ENCODE measurements at places on chromosomes 12 and 14. TPM values are rescaled to one million over a fixed set of nuclear protein-coding genes. Genes with fewer than 3 reads are reported as not detected.

DNA sequence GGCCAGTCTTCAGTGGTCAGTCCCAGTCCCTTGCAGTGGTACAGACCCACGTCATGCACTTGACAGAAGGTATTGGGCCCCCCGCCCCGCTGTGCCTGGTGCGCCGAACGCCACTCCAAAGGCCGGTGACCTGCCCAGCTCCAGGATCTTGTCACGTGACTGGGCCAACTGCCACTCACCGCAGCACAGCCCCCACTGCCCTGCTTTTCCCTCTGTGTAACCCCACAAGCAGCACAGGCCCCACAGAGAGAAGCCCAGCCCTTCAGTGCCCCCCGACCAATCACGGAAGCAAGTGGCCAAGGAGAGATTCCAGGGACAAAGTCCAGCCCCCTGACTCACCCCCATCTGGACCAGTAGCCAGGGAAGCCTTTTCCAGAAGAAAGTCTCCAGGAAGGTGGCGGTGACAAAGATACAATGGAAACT is 498 bp downstream of the GPR132 start:
- DNase-seq, result no peak

DNA sequence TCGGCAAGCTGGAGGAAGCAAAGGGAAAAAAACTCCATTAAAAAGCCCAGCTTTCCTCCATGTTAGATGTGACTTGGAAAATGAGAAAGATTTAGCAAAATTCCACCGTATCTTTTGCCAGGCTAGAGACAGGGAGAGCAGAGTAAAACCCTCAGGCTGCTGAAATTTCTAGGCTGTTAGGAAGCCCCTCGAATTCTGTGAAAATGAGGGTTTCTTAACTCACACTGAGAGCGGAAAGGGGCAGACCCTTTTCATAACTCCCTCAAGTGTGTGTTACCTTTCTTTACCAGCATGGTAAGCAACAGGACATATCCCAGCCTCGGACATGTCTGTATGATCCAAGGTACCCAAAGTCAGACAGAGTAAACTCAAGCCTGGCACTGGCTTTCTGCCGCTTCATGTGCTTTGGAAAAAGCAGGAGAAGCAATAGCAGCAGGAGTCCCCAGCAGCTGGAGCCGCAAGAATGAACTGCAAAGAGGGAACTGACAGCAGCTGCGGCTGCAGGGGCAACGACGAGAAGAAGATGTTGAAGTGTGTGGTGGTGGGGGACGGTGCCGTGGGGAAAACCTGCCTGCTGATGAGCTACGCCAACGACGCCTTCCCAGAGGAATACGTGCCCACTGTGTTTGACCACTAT is at the start of gene RHOJ:
Gene RHOJ (plus strand): TSS at position 37 of the 637 bp plus-strand sequence. CDS start 427 bp downstream, at position 464.
- DNase-seq, result peak; percentile 33

ADCY4 gene
- 74.6 TPM for total RNA-seq

WNT1 gene
- not detected for total RNA-seq

GRCh38 chr14:84657911-84658310 is 872.0 kb upstream of the FLRT2 start:
- no peak for DNase-seq

GRCh38 chr14:37597914-37598746 is 2.7 kb downstream of the TTC6 start:
- no peak for DNase-seq

DNA sequence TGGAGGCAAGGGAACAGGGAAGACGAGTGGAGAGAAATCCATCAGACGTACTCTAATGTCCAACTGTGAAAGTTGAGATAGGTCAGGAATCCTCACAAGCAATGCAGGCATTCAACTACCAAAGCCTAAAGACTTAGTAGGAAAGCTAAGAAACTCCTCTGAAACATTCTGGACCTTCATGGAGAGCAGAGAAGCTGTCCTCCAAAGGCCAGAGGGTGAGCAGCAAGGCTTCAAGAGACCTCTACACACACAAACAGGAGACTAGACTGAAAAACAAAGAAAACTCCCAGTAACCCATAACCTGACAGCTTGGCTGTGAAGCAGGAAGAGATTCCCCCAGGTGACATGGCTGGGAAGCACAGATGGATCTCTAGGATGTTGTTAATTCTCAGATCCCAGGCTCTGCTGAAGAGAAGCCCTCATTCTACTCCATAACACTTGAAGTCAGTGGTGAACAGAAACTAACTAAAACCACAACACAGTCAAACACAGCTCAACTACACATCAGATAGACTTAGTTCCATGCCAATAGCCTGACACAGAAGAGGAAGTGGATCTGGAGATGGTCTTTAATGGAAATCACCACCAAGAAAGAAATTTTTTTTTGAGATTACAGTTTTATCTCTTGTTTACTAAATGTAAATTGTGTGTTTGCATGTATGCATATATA is 23.2 kb upstream of the LYZ start:
- no peak for DNase-seq

GRCh38 chr12:24012528-24012927 is 63.1 kb upstream of the SOX5 start:
- DNase-seq, result no peak

DNA sequence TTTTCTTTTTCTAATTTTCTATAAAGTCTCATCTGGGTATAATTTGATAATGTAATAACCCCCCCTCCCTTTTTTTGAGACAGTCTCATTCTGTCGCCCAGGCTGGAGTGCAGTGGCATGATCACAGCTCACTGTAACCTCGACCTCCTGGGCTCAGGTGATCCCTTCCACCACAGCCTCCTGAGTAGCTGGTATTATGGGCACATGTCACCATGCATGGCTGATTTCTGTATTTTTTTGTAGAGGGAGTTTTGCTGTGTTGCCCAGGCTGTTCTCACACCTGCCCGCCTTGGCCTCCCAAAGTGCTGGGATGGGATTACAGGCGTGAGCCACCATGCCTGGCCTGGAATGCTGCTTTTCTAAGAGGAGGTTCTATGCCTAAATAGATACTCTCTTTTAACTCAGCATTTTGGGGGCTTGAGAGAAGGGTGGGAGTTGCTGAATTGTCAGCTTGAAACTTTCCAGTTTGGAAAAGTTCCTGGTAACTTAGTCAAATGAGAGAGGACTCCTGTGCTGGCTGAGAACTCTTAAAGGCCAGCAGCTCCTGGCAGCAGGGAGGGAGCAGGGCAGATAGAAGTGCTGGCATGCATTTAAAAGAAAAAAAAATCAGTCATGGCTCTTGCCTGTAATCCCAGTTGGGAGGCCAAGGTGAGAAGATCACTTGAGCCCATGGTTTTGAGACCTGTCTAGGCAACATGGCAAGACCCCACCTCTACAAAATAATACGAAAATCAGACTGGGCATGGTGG is 13.0 kb downstream of the NUDT4 start:
- no peak for DNase-seq

DNA sequence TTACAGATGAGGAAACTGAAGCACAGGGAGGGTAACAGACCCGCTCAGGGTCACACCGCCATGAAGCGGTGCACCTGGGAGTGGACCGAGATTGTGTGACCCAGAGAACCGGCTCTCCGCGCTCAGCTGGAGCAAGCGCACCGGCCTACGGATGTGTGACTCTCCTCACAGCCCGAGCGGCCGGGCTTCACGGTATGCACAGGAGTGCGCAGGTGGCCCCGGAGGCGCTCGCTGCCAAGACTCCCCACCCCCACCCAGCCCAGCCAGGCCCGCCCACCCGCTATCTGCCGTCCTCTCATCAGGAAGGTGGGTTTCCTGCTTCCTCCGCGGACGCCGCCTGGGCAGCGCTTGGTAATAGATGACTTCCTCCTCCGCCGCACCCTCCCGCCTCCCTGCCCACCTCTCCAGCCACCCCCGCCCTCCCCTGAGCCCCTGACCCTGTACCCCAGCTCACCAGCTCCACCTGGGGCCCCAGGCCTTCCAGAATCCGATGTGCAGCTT is 110.7 kb downstream of the NCOR2 start:
- peak; percentile 42 for DNase-seq

GRCh38 chr14:106134886-106135285 is 608.5 kb downstream of the TMEM121 start:
- no peak for DNase-seq

FGF6 gene
- not detected for total RNA-seq

GRCh38 chr12:126425264-126425663 is 1360.0 kb downstream of the AACS start:
- DNase-seq, result no peak

GRCh38 chr14:80605536-80605935 is 336.0 kb downstream of the CEP128 start:
- DNase-seq, result no peak

DNA sequence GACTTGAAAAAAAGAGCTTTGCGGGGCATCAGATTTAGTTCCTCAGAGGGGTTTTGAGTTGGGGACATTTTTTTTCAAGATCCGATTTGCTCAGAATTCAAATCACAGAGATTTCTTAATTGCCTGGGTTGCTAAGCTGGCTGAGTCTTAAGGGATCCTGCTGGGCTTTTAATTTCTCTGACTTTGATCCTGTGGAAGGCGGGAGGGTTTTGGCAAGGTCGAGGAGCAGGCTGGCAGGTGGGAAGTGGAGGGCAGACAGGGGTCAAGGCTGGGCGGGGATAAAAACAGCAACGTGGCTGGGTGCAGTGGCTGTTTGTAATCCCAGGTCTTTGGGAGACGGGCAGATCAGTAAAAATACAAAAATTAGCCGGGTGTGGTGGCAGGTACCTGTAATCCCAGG is 33.5 kb upstream of the CCDC63 start:
- DNase-seq, result no peak

KRT1 gene
- total RNA-seq, result not detected

JDP2 gene
- 5.1 TPM for total RNA-seq

- no peak for DNase-seq
These were observed 1.8 kb downstream of the GDF3 start for GRCh38 chr12:7693793-7694192.

GRCh38 chr12:70456953-70457352 is 90.9 kb downstream of the KCNMB4 start:
- no peak for DNase-seq

TAS2R42 gene
- total RNA-seq, result not detected

DNA sequence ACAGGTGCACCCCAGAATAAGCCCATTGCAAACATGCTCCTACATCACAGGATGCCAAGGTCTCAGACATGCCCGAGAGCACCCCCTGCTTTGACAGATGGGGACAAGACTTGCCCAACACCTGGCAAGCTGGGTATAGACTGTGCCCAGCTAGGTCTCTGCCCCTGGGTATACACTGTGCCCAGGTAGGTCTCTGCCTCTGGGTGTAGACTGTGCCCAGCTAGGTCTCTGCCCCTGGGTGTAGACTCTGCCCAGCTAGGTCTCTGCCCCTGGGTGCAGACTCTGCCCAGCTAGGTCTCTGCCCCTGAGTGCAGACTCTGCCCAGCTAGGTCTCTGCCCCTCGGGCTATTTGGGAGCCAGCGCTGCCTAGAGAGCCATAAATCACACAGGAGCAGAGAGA is 85.9 kb downstream of the CCDC88C start:
- no peak for DNase-seq

DNA sequence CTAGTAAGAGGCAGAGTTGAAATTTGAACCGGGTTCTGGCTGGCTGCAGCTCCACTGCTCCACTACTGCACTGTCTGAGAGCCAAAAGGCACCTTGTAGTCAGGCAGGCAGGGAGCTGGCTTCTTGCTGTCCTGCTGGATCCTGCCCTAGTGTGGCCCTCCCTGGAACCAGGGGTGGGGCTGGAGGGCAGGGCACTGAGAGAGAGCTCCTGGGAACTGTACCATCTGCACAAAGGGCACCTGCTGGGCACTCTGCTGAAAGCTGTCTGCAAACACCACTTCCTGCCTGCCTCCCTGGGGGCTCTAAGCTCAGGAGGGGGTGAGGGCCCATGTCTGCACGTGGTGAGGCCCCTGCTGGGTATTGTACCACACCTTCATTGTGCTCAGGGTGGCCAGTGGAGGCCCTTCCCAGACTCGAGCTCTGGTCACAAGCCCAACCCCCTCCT is 19.0 kb upstream of the TCL1B start:
- no peak for DNase-seq

GRCh38 chr12:30878024-30878423 is 48.5 kb upstream of the TSPAN11 start:
- no peak for DNase-seq

- DNase-seq, result no peak
These were observed 312.2 kb downstream of the ATXN7L3B start for GRCh38 chr12:74849801-74850200.

DNA sequence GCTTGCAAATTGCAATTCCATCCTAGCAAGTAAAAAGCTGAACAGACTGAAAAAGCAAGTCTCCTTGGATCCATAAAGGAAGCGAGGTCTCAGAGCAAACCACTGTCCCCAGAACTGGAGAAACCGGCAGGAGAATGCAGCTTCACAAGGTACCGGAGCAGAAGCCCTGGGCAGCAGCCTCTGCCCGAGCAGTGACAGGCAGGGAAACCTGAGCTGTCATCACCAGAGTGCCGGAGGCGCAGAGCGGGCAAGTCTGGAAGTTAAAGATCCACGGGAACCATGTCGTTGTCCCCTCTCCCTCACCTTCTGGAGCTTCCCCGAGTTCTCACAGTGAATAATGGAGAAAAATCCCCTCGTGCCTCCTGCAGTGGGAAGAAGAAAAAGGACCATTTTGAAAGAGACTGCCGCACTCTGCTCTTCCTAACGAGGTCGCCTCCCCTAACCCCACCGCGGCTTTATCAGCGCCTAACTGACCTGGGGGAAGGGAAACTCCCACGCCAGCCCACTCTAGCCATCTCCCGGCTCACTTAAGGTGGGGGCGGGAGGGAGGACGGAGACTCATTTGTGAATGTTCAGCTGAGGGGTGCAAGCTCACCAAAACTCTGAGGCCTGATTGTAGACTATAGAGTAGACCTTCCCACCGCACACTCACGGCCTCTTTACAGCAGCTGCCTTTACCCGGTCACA is 27.8 kb downstream of the FBXL14 start:
- DNase-seq, result no peak

- no peak for DNase-seq
These were observed 55.9 kb downstream of the DYNC1H1 start for GRCh38 chr14:102020058-102020971.

DNA sequence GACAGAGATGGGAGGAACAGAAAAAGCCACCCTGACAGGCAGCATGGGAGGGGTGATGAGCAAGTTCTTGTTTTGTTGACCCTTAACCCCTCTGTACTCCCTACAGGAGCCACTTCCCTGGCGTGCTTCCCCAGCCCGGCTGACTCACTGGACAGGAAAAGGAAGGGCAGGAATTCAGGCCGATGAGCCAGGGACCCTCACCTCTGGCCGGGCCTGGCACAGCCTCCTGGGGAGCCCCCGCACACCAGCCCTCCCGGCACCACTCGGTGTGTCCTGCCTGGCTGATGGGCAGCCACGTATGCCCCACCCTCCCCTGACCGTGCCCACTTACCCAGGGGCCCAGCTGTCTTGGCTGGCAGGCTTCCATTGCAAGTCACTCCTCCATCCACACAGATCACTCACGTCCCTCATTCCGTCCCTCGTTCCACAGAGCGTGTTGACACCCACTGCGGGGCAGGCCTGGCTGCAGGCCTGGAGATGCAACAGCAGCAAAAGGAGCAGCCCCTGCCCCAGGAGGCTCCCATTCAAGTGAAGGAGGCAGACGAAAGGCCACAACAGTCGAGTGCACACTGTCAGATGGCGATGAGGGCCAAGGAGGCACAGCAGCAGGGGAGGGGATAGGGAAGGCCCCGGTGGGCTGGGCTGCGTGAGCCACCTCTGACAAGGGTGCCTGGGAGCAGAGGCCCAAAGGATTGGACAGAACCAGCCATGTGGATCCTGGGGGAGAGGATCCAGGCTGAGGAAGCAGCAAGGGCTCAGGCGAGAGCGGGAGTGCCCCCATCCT is 19.7 kb upstream of the CD9 start:
- DNase-seq, result no peak

GRCh38 chr14:91173221-91173670 is 59.4 kb downstream of the DGLUCY start:
- peak; percentile 81 for DNase-seq

All from endothelial cell (in vitro differentiated cells).